ENCODE measurements at places on chromosomes 6 and 20. TPM values are rescaled to one million over a fixed set of nuclear protein-coding genes. Genes with fewer than 3 reads are reported as not detected.
A peak's percentile ranks its signal among the peaks of the same experiment; 100 is the strongest.

The SLC17A3 gene
- total RNA-seq: not detected

DNA sequence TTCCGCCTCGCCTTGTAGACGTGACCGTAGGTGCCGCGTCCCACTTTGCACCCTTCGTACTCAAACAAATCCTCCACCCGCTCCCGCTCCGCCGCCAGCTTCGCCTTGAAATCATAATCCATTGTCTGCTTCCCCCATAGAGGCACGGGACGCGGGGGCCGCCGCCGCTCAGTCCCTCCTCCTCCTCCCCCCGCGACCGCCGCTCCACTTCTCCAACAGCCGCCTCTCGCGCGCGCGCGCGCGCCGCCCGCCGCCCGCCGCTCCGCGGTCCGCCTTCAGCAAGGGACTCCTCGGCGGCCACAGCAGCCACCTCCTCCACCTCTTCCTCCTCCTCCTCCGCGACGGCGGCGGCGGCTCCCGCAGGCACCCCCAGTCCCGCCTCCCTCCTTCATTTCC lies 256 bp downstream of the CDK19 start:
- H3K4me1 ChIP-seq: peaks cover 26% of the 10 kb centered on the region
- H3K4me3 ChIP-seq: peak overlapping the region; percentile 75
- peak overlapping the region; percentile 93 for H3K27ac ChIP-seq
- DNase-seq: no peak

DNA sequence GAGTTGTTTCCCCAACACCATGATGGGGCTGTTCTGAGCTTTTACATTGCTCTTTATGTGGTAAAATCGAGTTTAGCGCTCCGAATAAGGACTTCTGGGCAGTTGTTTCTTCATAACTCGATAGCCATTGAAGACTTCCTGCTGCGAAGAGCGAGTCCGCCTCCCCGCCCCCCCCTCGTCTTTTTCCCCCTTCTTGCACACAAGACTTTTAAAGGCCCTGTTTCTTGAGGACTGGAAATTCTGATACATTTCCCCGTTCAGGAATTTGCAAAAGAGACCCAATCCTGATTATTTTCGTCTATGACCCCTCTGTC lies 1.5 kb upstream of the CITED2 start:
- no peaks in the 10 kb centered on the region for H3K27me3 ChIP-seq
- H3K4me3 ChIP-seq: peak overlapping the region; percentile 97
- H3K36me3 ChIP-seq: no peaks in the 10 kb centered on the region
- no peak for DNase-seq

DNA sequence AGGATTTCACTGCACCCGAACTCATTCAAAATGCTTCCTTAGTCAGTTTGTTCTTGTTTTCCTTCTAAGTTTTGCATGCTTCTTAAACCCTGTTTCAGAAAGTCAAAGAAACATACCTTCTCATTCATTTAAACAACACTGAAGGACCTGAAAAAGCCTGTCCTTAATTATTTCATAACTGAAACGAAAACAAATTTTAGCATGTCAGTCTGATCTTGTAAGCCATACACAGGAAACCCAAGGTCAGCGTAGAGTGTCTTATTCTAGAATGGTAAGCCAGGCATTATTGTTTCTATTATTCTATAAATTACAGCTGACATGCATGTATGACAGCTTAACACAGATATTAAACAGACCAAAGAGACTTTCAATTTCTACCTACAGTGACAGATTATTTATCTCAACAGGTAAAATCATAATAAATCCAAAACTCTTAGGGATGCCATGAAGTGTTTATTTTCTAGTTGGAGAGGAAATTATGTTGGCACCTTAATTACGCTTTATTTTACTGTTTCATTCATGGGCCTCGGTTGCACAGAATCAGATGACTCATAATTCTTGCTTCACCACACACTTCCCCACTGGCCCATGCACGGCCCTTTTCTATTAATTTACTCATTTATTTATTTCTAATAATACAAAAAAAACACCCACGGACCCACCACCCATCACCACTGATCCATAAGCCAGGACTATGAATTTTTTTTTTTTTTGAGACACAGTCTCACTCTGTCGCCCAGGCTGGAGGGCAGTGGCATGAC lies 39.3 kb upstream of the DUSP22 start:
- no peak overlapping the region for H3K27ac ChIP-seq
- no peak for DNase-seq
- no peak overlapping the region for H3K4me3 ChIP-seq

DNA sequence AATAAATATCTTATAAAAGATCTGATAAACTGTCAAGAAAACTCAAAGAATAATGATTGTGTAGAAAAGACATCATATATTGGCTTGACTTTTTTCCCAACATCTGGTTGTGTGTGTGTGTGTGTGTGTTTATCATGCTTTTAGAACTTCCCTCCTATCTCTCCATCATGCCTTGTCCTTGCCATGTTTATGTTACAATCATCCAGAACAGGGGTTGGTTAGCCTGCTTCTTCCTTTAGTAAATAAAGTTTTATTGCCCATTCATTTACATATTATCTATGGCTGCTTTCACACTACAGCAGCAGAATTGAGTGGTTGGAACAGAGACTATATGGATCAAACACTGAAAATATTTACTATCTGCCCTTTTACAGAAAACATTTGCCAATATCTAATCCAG lies 52.8 kb upstream of the RIPOR2 start:
- peaks cover 7% of the 10 kb centered on the region for H3K4me1 ChIP-seq
- no peaks in the 10 kb centered on the region for H3K27me3 ChIP-seq
- no peak overlapping the region for H3K27ac ChIP-seq
- no peak overlapping the region for H3K4me3 ChIP-seq
- no peak for DNase-seq

DNA sequence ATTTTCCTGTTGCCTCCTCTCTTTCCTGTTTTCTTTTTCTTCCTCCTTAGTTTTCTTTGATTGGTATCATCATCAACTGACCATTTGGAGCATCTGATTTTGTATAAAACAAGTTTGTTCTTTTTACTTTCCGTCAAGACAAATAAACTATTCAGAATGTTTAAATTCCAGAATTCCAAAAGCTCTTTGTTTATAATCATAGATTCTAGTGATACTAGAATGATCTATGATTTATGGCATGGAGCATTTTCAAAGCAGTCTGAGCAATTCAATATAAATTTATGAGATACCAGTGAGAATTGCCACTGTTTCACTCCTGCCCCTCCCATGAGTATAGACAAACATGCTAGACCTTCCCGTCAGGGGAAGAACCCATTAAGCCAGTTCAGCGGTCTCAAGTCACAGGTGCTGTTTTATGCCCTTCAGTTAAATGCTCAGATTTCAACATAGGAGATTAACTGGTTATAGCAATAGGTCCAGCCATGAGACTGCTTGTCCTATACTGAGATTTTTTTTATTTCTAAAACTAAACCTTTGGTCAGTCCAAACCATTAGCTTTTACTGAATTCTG lies 60.7 kb downstream of the GRIK2 start:
- no peak for DNase-seq
- H3K27ac ChIP-seq: no peak overlapping the region
- no peaks in the 10 kb centered on the region for H3K27me3 ChIP-seq

GRCh38 chr6:43575105-43575771 lies 600 bp downstream of the XPO5 start:
- H3K4me1 ChIP-seq: peaks cover 28% of the 10 kb centered on the region
- H3K4me3 ChIP-seq: peak overlapping the region; percentile 90
- H3K27ac ChIP-seq: peak overlapping the region; percentile 47
- H3K27me3 ChIP-seq: no peaks in the 10 kb centered on the region

- no peak overlapping the region for H3K4me3 ChIP-seq
- H3K36me3 ChIP-seq: no peaks in the 10 kb centered on the region
- H3K27me3 ChIP-seq: no peaks in the 10 kb centered on the region
- H3K4me1 ChIP-seq: peaks cover 42% of the 10 kb centered on the region
- no peak for DNase-seq
- no peak overlapping the region for H3K27ac ChIP-seq
Measured at GRCh38 chr20:19940988-19941460, 76.1 kb upstream of the NAA20 start.

- no peaks in the 10 kb centered on the region for H3K27me3 ChIP-seq
- DNase-seq: no peak
- no peak overlapping the region for H3K4me3 ChIP-seq
- H3K27ac ChIP-seq: no peak overlapping the region
- no peaks in the 10 kb centered on the region for H3K4me1 ChIP-seq
Measured at GRCh38 chr6:5809450-5809849, 197.3 kb downstream of the NRN1 start.
